Activated CD8-positive, alpha-beta T cell treated with anti-CD3 and anti-CD28 coated beads for 36 hours (primary cell): ENCODE measurements at places on chromosomes 5 and 9. TPM values are rescaled to one million over a fixed set of nuclear protein-coding genes. Genes with fewer than 3 reads are reported as not detected.
A peak's percentile ranks its signal among the peaks of the same experiment; 100 is the strongest.

GRCh38 chr5:87113861-87114260 is 153.8 kb upstream of the RASA1 start:
- no peak for DNase-seq

- DNase-seq: no peak
Observed at GRCh38 chr9:128109050-128109709, 18.3 kb downstream of the PTGES2 start.

GRCh38 chr5:175523292-175523691 is 44.9 kb downstream of the SFXN1 start:
- no peak for DNase-seq

- no peak for DNase-seq
Observed at GRCh38 chr5:99129768-99130501, 201.1 kb upstream of the CHD1 start.

DNA sequence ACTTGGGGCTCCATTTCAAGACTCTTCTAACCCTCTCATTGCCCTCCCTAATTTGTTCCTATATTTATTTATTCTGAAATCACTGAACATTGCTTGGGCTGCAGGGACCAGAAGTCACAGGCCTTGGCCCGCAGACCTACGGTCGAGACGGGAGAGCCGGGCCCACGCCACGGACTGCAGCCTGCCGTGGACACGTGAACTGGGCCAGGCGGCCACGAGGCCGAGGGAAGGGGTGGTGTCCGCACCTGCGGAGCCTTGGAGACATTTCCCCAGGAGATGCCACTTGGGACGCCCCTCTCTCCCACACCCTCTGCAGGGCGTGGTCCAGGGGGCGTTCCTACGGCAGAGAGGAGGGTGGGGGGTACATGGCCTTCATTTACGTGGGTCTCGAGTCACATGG is 463.9 kb downstream of the ICE1 start:
- no peak for DNase-seq

GRCh38 chr5:86880785-86881492 is 263.2 kb downstream of the COX7C start:
- peak; percentile 64 for DNase-seq

- no peak for DNase-seq
Observed at GRCh38 chr9:97806721-97807120, 46.3 kb upstream of the FOXE1 start.

DNA sequence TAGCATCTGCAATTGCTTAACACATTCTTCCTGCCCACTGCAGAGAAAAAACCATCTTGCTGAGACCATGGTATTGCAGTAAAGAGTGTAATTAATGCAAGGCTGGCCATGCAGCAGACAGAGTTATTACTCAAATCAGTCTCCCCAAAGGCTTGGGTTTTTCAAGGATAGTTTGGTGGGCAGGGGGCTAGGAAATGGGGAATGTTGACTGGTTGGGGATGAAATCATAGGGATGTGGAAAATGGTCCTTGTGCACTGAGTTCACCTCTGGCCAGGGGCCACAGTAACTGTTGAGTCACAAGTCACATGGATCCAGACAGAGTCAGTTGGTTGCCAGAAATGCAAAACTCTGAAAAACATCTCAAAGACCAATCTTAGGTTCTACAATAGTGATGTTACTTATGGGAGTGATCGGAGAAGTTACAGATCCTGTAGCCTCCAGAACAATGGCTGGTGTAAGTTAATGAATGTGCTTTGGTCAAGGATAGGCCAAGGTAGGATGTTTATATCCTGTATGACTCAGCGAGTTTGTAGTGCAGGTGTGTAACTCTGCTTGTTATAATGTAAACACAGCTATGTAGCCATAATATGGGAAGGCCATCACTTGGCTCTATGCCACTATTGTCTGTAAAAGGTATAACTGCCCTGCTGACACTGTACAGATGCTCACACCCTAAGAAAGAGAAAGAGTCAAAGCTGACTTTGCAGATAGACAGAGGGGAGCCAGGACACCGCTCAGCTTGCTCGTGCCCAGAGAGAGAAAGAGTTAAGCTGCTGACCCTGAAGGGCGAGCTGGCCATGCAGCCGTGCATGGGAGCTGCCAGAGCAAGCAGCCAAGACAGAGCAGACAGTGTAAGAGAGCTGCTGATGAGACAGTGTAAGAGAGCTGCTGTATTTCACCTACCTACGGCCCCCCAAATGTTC is 27.2 kb downstream of the C9orf152 start:
- DNase-seq: no peak

GRCh38 chr5:136028090-136028489 is 698 bp upstream of the TGFBI start:
- DNase-seq: no peak

- DNase-seq: no peak
Observed at GRCh38 chr5:171661143-171661542, 124.5 kb upstream of the SMIM23 start.

DNA sequence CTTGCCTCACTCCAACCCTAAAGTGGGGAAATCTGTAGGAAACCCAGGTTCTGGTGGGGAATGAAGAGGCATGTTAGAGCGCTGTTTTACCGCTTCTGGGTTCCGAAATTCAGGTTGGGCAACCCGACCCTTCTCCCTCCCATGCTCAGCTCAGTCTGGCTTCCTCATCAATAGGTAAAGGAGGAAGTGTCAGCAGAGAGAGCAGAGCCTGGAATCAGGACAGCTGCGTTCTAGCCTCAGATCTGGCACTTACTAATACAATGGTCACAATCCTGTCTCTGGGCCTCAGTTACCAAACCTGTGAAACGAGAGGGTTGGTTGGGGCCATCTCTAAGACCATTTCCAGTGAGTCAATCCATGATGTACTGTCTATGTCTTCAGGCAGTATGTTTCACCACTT is 16.2 kb upstream of the TNIP1 start:
- DNase-seq: no peak

DNA sequence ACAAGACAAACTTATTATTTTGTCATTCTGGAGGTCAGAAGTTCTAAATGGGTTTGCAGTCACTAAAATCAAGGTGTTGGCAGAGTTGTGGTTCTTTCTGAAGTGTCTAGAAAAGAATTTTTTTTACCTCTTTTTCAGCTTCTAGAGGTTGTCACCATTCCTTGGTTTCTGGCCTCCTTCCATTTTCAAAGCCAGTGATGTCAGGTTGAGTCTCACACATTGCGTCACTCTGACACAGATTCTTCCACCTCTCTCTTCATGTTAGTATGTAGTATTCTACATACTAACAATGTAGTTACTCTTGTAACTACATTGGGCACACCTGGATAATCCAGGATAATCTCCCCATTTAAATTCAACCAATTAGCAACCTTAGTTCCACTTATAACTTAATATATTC is 290.3 kb downstream of the RFX3 start:
- DNase-seq: no peak

GRCh38 chr9:109417054-109417453 is 81.1 kb downstream of the PTPN3 start:
- DNase-seq: peak; percentile 24

DNA sequence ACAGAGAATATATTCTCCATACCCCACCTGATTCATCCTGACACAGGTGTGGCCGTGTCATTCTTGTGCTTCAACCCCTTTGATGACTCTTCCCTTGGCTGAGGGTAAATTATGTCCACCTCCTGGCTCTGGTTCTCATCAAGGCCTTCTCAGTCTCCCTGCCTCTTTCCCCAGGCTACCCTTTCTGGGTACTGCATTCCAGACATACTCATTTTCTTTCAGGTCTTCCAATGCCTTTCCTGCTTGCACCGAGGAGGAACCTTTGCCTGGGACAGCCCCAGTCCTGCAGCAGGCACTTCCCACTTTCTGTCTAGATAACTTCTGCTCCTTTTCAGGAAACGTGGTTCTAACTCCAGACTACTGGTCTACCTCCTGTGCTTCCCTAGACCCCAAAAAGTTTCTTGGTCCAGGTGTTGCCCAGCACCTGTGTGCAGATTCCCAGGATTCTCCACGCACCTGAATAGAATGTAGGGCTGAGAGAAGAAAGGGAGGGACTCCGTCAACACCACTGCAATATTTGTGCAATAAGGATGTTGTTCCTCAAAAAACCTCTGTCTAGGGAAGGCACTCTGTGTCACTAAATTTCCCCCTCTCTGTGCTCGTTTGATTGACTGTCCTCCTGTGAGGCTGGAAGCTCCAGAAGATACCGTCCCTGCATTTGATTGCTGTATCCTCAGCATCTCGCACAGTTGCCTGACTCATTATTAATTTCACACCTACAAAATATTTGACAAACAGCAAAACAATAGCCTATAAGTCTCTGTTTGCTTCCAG is 255.4 kb upstream of the NFIL3 start:
- DNase-seq: no peak

GRCh38 chr5:101284736-101285375 is 381.8 kb upstream of the ST8SIA4 start:
- no peak for DNase-seq

DNA sequence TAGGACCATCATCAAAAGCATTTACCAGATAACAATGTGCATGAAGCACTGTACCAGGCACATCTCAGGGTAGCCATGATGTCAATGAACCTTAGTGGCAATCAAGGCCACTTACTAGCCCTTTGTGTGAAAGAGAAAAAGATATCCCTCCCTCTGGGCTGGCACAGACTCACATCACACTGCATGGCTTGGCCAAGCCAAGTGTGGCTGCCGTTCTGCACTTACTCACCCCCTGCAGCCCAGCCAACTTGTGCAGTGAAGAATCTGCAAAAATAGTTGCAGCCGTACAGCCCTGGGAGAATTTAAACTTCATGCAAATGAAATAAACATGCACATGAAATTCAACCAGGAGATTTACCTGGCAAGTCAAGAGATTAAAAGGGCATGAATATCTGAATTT is 333.5 kb downstream of the DEPDC1B start:
- DNase-seq: no peak

SPAAR gene
- total RNA-seq: not detected

FOXD4L3 gene
- total RNA-seq: not detected

NEURL1B gene
- 0.18 TPM for total RNA-seq

PCDHGB7 gene
- not detected for total RNA-seq

CATSPER3 gene
- total RNA-seq: 0.32 TPM

CAMK2A gene
- total RNA-seq: not detected

C9orf72 gene
- total RNA-seq: 7.3 TPM

SLC25A46 gene
- total RNA-seq: 35.2 TPM

SPINK7 gene
- not detected for total RNA-seq

OLFM1 gene
- not detected for total RNA-seq

QRFP gene
- not detected for total RNA-seq

FST gene
- 0.16 TPM for total RNA-seq

CEL gene
- 3.0 TPM for total RNA-seq
